ENCODE measurements at places on chromosomes 12 and 14.
A peak's percentile ranks its signal among the peaks of the same experiment; 100 is the strongest.

DNA sequence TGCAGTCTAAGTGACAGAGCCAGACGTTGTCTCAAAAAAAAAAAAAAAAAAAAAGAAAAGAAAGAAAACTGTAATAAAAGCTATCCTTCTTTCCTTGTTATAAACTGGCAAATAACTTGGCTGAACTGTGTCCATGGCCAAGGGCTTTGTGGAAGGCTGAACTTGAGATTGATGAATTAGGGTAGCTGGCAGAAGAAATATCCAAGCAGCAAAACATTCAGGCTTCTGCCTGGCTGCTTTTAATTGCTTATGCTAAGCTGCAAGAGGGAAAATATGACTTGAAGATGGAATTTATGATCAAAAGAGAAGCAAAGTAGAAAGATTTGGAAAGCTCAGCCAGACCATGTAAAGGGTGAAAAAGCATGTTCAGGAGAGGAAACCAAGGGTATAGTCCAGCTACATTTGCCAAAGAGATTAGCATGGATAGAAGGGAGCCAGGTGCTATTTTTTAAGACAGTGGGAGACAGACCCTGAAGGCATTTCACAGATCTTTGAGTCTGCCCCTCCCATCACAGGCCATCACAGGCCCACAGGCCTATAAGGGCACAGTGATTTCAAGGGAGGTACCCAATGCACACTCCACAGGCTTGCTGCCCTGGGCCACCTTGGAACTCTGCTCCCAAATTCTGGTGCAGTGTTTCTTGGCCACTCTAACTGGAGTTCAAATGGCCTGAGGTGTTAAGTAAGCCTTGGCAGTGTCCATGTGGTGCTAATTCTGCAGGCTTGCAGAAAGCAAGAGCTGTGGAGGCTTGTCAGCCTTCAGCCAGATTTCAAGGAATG is 226.0 kb downstream of the AEBP2 start:
- DNase-seq = no peak

- DNase-seq = no peak
Observed at GRCh38 chr12:126182619-126183236, 1117.5 kb downstream of the AACS start.

DNA sequence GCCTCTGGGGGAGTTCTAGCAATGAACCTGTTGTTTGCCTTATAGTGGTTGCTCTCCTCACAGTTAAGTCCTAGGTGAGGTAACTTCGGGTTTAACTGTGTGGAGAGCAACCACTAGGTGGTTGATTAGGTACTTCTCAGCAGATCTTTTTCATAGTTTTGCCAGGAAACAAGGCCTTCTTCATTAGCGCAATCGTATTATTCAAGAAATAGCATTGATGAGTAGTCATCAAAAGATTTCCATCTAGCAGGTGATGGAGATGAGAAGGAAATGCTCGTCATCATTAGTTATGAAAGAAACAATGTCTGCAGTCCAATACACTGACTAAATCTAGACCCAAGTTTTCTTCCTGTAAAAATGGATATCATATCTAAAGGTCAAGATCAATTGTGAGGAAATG is 923.3 kb downstream of the AACS start:
- no peak for DNase-seq

- DNase-seq = no peak
Observed at GRCh38 chr14:91694643-91695042, 37.2 kb downstream of the CATSPERB start.

- no peak for DNase-seq
Observed at GRCh38 chr12:113782873-113783272, 183.3 kb downstream of the RBM19 start.

DNA sequence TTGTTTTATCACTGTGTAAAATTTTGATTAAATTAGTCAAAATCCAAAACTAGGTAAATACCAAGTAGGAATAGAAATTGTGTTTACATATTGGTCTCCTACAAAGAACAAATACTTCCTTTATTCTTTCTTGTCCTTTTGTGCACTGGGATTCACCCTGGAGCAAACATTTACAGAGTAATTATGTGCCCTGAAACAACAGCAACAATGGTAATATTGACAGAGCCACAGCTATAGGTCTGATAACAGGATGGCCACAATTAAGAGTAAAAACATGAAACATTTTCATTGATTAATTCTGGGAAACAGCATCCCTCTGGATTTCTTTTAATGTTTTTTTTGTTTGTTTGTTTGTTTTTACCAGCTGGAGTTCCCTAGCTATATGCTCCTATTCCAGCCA is 61.2 kb downstream of the SLC38A6 start:
- no peak for DNase-seq

- peak; percentile 35 for DNase-seq
Observed at GRCh38 chr12:107568718-107569117, 116.9 kb upstream of the PWP1 start.

- DNase-seq = no peak
Observed at GRCh38 chr14:50906326-50907065, 34.6 kb downstream of the ABHD12B start.

DNA sequence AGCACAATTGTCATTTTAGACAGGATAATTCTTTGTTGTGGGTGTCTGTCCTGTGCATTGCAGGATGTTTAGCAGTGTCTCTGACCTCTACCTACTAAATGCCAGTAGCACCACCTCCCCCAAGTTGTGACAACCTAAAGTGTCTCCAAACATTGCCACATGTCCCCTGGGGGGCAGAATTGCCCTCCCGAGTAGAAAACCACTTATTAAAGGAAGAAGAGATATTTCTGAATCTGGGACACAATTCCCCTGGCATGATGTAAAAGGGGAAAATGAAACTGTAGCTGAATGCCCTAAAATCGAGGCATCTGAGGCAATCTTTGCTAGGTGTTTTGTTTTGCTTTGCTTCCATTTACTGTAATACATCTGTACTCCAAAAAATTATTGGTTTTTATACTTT is 116.8 kb upstream of the NAP1L1 start:
- peak; percentile 18 for DNase-seq

GRCh38 chr14:93375673-93376156 is 28.7 kb downstream of the COX8C start:
- peak; percentile 1 for DNase-seq

DNA sequence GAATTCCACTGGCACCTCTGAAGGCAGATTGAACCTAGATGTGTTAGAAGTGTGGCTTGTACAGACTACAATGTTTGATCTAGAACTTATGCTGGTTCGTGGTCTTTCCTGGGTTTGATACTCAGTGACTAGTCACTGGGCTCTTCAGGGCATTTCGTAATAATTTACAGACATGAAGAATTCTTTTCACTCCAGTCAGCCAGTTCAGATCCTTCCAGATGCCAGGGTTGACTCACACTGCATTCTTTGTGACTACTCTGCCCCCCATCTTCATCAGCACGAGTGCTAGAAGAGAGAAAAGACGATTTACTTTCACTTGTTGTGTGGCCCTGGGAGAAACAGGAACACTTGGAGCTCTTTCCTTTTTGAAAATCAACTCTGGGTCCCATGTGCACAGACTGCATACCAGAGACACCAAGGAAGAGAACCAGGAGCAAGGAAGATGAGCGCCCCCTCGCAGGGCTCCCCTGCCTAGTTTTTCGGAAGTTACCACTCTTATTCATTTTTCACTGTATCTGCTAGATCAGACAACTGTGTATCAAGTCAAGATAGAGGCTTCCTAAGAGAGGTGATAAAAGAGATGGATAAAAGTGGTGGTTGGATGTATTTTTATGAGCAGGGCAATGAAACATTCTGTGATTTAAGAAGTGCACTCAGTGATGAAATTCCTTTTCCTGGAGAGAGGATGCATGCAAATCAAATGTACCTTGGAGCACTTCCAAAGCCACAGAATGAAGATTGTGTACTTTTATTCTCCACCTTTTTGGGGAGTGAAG is 33.5 kb upstream of the EVL start:
- peak; percentile 100 for DNase-seq

GRCh38 chr12:5748027-5748426 is 197.0 kb downstream of the ANO2 start:
- DNase-seq = no peak

GRCh38 chr14:94376976-94377865 is 11.2 kb downstream of the SERPINA1 start:
- peak; percentile 24 for DNase-seq

DNA sequence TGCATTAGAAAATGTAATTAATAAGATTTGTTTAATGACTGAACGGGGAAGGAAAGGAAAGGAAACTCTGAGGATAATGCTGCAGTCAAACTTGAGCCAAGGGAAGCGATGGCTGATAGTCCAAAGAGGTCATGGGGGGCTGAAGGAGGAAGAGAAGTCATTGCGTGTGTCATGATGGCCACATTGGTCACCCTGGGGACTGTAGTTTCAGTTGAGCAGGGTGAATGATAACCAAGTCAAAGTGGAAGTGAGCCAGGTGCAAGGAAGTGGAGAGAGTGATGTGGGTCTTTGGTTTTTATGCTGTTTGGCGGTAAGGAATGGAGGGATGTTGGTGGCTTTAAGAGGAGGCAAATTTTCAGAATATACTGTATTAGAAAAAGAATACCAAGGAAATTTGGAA is 21.6 kb downstream of the C12orf75 start:
- no peak for DNase-seq

DNA sequence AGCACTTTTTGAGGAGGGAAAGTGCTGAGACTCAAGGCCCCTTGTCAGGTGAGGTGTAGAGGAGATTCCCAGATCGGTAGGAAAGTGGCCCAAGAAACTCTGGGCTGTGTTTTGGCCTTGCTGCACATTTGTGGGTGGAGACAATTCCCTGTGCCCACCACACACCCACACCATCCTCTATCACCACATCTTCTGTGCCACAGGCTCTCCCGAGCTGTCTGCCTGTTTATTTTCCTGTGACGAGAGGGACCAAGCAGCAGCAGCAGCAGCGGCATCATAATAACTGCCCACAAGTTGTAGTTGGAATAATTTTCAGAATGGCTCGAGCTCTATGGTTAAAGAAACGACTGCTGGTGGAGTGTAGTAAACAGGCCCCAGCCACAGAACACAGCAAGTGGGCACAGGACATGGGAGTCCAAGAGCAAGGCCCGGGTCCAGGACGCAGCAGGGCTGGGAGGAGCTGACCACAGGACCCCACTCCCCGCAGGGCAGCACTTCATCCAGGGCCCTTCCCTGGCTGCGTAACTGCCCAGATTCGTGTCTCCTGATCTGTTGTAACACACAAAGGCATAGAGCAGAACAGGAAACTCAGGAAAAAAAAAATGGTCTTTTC is 55.6 kb upstream of the BCL2L14 start:
- DNase-seq = no peak

GRCh38 chr14:34794941-34795340 is 80.2 kb downstream of the BAZ1A start:
- DNase-seq = no peak

DNA sequence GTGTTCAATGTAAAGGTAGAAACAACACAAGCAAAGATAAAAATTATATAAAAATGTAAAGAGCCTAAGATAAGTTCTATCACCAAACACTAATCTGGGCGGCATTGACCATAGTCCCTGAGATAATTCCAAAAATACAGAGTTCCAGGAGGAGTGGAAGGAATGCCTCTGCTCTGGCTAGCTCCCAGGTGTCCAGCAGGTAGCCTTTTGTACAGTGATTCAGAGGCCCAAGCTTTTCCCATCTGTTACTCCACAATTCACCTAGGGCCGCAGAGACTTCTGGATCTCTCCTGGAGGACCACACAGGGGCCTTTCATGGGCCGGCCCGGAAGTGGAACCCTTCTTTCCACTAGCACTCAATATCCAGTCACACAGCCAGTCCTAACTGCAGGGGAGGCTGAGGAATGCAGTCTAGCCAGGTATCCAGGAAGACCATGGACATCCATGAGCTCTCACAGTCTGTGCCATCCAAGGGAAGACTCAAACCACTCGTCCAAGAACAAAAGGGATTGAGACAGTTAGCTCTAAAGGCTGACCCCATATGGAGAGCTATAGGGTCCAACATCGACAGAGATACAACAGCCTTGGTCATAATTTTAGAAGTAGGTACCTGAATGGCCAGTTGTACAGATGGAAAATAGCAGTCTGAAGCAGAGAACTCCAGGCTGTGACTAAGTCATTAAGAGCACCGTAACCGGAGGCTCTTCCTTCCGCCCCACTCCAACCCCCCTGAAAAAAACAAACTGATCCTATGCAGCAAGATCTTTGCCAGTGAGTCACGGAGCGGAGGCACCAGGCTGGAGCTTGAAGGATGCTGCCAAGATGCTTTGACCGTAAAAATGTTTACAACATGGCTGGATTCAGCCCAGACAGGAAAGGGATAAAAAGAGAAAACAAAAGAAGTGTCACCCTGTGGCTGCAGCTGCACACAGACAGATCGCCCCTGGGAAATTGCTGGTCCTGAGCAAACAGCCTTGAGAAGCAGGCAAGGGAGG is 204.8 kb downstream of the NUAK1 start:
- peak; percentile 98 for DNase-seq

DNA sequence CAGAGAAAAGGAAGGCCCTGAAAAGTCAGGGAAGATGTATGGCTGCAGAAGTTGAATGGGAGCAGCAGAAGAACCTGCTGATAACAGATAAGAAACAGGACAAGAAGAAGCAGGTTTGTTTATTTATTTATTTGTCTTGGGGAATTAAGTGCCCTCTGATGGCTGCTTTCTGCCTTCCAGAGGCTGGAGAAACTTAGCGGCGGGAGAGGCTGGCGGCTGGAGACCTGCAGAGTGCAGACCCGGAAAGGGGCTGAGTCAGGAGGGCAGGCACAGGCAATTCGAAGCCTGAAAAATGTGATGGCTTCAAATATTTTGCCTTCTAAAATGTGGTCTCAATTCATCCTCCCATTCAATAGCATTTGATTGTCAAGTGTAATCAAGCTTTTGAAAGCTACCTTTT is 168.2 kb upstream of the GZMB start:
- DNase-seq = no peak

DNA sequence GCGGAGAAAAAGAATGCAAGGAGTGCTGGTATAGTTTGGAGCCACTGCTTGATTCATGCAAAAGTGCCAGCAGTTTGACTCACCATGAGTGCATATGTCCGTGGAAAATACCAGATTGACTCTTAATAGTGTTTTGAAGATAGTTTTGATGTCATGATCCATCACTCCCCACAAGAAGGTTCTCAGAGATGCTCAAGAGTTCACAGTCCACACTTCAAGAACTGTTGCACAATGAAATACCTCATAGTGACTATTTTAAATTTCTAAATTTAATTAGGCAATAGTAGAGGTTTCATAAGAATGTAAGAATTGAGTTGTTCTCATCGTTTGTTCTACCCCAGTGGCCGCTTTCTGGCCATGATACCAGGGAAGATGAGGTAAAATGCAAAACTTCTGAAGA is 286.6 kb upstream of the RGS6 start:
- peak; percentile 51 for DNase-seq

DNA sequence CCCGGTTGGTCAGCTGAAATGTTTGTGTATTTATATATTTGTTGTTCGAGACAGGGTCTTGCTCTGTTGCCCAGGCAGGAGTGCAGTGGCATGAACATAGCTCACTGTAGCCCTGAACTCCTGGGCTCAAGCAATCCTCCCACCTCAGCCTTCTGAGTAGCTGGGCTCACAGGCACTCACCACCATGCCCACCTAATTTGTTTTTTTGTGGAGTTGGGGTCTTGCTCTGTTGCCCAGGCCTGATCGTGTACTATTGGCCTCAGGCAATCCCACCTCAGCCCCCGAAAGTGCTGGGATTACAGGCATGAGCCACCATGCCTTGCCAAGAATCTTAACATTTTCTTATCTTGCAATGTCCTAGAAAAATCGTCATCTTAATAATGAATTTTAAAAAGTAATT is 3.3 kb downstream of the RAN start:
- DNase-seq = no peak
